ENCODE measurements at places on chromosomes 12 and 14.

GRCh38 chr12:76024942-76025600 lies 6.5 kb downstream of the PHLDA1 start:
- DNase-seq, result no peak

- DNase-seq, result no peak
These were observed 191.7 kb downstream of the RASSF9 start for GRCh38 chr12:85644508-85644907.

GRCh38 chr12:111748867-111749266 lies 17.9 kb upstream of the ALDH2 start:
- no peak for DNase-seq

- DNase-seq, result no peak
These were observed 19.7 kb downstream of the VEZT start for GRCh38 chr12:95237315-95237714.

- DNase-seq, result no peak
These were observed 807.5 kb downstream of the VRK1 start for GRCh38 chr14:97604731-97605130.

DNA sequence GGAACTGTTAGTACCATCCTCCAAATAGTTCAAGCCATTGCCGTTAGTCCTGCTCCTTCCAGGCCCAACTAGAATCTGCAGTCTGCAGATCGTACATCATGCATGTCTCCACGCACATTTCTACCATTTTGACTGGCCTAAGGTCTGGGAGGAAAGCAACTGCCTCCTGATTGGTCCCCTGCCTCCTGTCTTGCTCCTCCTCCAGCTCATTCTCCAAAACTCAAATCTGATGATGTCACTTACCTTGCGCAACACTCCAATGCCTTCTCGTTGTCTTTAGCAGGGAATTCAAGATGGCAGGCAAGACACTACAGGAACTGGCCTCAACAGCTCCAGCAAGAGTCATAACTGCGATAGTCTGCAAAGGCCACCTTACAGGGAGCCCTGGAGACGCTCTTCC lies 9.7 kb upstream of the HCAR1 start:
- no peak for DNase-seq

GRCh38 chr14:95523815-95524448 lies 7.5 kb upstream of the SYNE3 start:
- no peak for DNase-seq

- DNase-seq, result no peak
These were observed 522 bp downstream of the R3HDM2 start for GRCh38 chr12:57430112-57430930.

- DNase-seq, result no peak
These were observed 11.5 kb upstream of the NUP107 start for GRCh38 chr12:68675101-68675842.

DNA sequence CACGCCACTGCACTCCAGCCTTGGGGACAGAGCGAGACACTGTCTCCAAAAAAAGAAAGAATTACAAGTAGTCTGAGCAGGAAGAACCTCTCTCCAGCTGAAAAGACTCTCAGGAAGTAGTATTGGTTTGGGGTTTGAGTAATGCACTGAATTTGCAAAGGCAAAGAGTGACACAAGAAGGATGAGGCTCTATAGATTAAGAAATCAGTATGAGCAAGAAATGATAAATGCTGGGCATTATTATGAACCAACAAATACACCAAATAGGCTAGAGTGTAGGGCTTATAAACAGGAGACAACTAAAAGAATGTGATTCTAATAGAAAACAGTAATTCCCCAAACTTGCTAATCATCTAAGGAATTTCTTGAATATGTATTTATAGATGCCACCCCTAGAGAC lies 2.6 kb upstream of the SLC35E3 start:
- no peak for DNase-seq

GRCh38 chr12:53860426-53861345 lies 77.9 kb upstream of the HOXC13 start:
- DNase-seq, result no peak

GRCh38 chr14:49634547-49635334 lies at the start of gene DNAAF2:
Gene DNAAF2 (minus strand): TSS chr14:49635244. CDS start chr14:49635149, 95 bp downstream.
- peak; percentile 71 for DNase-seq

- peak; percentile 58 for DNase-seq
These were observed 5.8 kb upstream of the TBPL2 start for GRCh38 chr14:55446127-55446736.

GRCh38 chr14:100898935-100899883 lies 4.3 kb downstream of the RTL1 start:
- peak; percentile 21 for DNase-seq

All from NCI-H1105 treated with DMSO at 0.1 percent for 48 hours (cell line).